Fibroblast of skin of right quadriceps (primary cell): ENCODE measurements at places on chromosomes 2 and 18.

GRCh38 chr2:69693775-69694450, 48.0 kb upstream of the ANXA4 start:
- no peak for DNase-seq

DNA sequence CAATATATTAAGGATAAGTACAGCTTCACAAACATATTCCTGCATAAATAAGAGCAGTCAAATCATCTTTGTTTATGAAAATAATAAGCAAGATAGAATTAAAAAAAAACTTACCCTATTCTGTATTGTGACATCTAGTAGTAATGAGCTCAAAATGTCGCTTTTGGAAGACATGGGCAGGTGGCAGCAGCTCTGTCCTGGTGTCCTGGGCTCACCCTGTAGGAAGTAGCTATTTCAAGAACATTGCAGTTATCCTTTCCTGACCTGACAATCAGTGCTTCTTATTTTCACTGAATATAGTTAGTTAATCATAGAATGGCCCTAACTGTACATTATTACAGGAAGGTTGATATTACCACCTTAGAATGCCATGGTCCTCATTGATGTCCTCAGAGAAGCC, 229.1 kb downstream of the BABAM2 start:
- no peak for DNase-seq

GRCh38 chr18:40841063-40841462, 1114.0 kb upstream of the PIK3C3 start:
- DNase-seq = no peak

DNA sequence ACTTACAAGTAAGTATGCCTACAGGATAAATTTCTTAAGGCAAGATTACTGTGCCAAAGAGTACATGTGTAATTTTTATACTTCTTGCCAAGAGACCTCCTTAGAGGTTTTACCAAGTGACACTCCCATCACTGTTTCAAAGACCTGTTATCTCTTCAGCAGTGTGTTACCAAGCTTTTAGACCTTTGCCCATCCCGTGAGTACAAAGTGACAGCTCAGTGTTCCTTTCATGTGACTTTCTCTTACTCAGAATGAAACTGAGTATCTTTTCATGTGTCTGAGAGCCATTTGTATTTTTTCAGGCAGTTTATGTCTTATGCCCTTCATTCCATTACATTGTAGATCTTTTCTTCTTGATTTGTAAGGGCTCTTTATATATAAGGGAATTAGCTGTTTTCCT, 287.5 kb upstream of the SALL3 start:
- no peak for DNase-seq

DNA sequence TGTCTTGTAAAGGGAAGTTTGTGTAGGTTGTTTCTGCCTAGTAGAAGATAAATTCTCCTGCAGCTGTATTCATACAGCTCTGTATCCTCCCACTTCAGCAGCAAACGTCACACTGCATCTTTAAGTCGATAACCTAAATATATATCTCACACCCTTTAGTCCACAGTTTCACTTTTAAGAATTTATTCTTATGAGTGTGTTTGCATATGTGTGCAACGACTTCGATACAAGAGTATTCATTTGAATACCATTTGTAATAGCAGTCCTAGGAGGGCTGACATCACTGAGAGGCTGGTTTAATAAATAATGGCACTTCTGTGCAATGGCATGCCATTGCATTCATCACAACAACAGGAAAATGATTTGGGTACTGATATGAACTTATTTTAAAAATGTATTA, 63.8 kb upstream of the MSH6 start:
- DNase-seq = no peak

DNA sequence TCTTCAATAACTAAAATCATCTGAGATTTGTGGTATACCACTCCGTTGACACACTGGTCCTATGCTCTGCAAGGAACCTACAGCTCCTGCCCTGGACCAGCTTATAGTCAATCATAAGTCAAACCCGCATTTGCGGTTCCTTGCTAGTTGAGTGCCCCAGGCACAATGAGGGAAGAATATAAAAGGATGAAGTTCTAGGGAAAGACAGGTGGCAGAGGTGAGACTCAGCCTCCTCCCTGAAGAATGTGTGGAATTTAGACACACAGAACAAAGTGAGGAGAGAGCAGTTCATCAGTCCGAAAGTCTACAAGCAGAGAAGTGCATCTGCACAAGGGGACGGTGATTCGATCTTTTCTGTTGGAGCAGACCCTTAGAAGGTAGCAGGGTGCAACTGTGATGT, 615.0 kb upstream of the FANCL start:
- no peak for DNase-seq

- no peak for DNase-seq
Observed at GRCh38 chr2:112827604-112828185, 8.9 kb downstream of the IL1B start.

GRCh38 chr2:100692381-100692780, 127.6 kb upstream of the NPAS2 start:
- DNase-seq = no peak

DNA sequence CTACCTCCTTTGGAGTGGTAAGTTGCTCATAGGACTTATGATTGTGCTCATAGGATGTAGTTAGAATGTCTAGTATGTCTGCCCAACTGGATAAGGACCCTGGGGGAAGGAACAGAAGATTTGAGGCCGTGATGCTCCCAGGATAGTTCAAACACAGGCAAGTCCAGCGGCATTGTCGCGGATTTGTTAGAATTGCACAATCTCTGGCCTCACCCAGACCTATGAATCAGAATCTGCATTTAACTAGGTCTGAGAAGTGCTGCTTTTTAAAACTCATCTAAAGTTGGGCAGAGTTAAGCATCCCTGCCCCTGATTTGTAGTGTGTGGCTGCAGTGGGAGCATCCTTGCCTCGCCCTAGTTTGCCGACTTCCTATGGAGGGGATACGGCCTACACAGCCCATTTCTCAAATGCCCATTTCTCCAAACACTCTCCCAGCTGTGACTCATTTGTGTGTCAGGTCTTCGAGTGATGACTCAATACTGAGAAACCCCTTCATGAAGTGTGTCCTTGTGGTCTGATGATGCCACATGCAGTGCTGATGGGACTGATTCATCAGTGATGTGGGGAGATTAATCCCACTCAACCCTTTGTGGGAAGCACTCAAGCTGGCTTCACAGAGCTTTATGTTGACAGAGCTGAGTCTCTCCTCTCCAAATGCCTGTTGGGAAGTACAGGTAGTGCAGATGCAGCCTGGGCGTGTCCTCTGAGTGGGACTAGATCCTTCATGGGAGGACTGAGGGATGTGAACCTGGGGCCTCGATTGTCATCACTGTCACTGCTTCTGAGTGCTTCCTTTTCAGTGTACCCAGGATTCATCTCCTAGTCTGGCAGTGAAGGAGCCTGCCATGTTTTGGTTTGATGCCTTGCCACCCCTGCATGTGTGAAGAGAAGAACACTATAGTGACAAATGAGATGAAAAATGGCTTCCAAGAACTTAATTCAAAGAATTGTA, 18.7 kb downstream of the SMIM21 start:
- peak; percentile 99 for DNase-seq

- no peak for DNase-seq
Observed at GRCh38 chr2:213500881-213501280, 216.6 kb downstream of the SPAG16 start.

DNA sequence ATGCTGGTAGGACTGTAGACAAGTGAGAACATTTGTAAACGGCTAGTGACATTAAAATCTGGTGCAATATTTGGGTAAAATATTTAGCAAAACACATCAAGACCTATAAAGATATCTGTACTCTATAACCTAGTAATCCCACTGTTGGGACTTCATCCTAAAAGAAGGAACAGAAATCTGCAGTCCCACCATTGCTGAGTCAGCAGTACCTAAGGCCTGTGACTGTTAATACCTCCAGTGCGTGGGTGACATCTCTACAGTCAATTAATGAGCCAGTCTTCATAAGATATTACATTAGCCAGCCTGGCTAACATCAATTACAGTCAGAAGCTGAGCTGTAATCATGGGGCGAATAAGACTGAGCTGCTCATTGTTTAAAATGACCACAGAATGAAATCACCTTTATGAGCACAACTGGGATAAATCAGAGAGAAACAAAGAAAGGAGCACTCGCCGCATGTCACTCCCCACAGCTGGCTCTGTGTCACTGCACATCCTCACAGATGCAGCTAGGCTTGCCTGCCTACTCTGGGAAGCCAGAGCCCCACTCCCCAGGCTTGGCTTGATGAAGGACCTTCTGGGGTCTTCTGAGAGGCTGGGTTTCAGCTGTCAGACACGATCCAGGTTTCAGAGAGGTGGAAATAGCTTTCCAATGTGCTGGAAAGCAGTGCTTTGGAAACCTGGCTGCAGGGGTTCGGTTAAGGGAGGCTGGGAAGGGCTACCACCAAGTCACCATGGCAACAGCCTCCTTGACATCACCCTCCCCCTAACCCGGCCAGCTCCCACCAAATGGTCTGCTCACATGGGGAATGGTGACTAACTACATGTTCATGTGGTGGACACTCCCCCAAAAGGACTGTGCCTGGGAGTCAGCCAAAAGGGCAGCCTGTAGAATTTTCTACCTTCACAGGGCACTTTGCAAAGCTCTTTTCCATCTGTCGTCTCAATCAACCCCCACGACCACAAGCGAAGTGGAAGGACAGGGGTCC, 145.0 kb downstream of the ZBTB7C start:
- DNase-seq = peak; percentile 17

DNA sequence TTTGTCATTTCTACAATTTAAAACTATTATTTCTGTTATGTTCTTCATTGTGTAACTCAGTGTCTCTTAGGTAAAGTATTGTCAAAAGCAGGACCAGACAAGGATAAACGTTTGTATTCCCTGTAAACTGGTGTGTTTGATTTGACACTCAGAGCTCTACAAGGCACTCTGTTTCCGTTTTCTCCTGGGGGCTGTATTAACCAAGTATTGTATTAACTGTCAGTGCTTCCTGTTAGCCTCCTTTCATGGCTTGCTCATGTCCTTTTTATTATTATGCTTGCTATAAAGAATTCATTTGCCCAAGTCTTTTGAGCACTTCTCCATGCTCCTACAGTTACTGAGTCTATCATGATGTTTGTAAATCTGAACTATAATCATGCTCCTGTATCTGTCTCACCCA, 323.7 kb downstream of the LPIN1 start:
- no peak for DNase-seq

DNA sequence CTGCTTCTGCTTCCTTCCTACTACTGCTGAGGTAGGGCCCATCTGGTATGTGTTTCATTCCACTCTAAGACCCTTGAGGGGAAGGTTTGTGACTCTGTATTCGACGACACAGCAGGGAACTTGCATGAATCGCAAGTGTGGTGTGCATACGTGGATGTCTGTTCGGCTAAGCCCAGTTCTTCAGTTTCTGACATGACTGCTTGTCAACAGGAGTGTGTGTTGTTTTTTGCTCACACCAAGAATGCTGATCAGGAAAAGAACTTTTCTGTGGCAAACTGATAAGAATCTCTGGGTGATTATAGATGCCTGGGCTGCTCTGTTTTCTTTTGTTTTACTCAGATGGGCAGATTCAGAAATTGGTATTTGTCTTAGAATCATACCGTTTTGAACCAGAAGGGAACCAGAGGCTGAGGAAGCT, 22.0 kb downstream of the TNFRSF11A start:
- DNase-seq = peak; percentile 21

DNA sequence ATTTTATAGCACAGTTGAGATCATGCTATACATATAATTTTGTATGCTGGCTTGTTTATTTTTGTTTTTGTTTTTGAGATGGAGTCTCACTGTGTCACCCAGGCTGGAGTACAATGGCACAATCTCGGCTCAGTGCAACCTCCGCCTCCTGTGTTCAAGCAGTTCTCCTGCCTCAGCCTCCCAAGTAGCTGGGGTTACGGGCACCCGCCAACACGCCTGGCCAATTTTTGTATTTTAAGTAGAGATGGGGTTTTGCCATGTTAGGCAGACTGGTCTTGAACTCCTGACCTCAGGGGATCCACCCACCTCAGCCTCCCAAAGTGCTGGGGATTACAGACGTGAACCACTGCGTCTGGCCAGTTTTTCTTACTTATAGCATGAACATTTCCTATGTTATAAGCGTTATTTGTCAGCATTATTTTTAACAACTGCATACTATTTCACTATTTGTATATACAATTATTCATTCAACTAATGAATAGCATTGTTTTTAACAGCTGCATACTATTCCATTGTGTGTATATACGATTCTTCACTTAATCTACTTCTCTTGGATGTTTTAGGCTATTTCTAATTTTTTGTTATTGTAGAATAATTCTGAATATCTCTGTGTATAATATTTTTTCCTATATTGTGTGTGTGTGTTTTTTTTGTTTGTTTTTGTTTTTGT, 3.5 kb downstream of the EHD3 start:
- no peak for DNase-seq

- DNase-seq = no peak
Observed at GRCh38 chr18:35786365-35787042, 186.0 kb upstream of the RMP24 start.

DNA sequence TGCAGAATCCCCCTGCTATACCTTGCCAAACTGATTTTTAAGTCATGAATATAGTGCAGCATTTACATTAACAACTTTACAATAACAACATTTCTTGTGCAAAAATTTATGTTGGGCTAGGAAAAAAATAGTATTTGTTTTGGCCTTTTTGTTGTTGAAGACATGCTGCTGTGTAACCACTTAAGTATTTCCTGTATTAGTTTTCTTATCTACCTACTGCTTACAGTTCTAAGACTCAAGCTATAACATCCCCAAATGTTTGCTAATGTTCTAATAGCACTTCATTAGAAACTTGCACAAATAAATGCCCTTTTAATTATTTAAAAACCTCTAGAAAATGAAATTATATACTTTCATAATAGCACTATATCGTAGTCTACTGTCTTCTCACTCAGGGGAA, 154.3 kb upstream of the DOCK10 start:
- DNase-seq = no peak

DNA sequence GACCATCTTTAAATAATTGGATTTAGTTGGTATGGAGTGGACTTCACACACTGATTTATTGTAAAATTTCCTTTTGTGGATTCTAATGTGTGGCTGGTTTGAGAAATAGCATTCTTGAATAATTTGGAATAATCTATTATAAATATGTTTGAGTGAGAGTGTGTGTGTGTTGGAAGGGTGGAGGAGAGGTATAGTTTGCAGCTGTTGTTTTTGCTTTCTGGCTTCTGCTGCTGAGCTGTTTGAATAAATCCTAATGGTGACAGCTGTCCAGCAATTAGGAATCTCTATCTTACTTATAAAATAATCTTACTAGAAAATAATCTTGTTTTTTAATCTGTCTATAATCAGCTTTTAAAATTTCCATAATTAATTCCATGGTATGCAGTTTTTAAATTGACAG, 1283.0 kb upstream of the CDH2 start:
- DNase-seq = no peak

- peak; percentile 66 for DNase-seq
Observed at GRCh38 chr2:11270891-11271290, 73.5 kb downstream of the ROCK2 start.

DNA sequence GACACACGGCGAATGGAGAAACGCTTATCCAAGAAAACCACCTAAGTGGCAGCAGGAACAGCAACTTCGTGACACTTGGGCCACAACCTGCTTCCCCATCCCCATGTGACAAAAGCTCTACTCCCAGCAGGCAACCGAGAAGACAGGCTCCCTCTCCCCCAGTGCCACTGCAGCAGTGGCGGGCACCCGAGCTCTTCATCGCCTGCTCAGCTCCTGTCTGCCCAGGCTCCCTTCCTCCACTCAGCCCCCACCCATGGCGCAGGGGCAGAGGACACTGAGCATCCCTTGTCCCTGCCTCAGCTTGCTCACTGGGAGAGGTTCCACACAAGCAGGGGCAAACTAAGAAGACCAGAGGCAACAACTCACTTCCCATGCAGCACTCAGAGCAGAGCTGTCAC, 22.9 kb downstream of the SLC66A2 start:
- no peak for DNase-seq

GRCh38 chr2:63192169-63192888, 141.7 kb downstream of the OTX1 start:
- no peak for DNase-seq
